Activated CD4-positive, alpha-beta T cell treated with anti-CD3 and anti-CD28 coated beads, Interleukin-2, amount 50 U/mL, for 24 hours (primary cell): ENCODE measurements at places on chromosomes 6 and 20.

DNA sequence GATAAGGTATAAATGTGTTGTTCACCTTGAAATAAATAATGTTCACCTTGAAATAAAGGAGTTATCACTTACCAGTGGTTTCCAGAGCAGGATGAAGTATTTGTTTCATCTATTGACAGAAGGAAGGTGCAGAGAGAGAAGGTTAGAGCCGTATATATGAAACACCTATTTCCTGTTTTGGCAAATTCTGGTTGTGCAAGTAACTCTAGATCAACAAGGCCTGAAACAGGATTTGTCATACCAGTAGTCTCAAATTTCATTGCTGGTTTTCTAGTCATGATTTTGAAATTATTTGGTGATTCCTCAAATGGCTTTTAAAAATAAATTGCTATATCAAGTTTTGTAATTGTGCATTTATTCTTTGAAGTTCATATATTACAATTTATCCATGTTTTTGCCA, at the start of gene CRISP3:
Gene CRISP3 (minus strand): TSS at position 130 of the 400 bp plus-strand sequence. CDS start 21 bp downstream, at position 109.
- no peak for DNase-seq

GRCh38 chr20:6767126-6767535, 355 bp upstream of the BMP2 start:
- DNase-seq, result no peak

DNA sequence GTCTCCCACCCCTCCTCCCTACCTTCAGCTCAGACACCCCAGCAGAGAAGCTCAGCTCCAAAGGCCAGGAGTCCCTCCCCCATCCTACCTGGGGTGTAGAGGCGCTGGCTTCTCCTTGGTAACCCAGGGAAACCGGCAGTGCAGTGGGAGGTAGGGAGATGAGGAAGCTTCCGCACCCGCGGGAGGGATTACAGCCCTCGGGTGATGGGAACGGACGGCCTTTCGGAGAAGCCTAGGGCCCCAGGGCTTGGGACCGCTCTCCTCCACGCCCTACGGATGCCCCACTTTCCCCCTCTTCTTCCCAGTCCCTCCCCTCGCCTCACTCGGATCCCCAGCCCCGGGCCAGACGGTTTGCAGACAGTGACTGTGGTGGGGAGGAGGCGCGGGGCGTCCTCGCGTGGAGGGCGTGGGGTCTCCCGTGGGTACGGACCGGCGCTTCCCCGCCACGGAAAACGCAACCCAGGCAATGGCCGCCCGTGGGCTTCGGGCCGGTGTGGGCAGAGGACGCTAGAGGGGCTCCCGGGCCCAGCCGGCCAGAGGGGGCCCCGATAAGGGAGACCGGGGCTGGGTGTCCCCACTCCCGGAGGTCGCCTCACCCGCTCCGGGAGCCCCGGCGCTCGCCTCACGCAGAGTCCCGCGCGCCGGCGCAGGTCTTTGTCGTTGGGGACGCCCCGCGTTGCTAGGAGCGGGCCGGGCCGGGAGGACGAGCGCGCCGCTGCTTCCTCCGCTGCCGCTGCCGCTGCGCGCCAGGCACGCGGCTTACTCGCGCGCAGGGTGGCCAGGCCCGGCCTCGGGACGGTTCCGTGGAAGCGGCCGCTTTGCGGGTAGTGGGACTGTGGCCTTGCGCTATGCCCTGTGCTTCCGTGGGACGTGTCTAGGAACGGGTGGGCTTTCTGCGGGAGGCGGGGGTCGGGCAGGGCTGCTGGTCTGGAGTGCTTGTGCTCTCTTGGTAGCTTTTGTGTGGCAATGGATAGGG, 15.8 kb downstream of the AARS2 start:
- peak; percentile 21 for DNase-seq

DNA sequence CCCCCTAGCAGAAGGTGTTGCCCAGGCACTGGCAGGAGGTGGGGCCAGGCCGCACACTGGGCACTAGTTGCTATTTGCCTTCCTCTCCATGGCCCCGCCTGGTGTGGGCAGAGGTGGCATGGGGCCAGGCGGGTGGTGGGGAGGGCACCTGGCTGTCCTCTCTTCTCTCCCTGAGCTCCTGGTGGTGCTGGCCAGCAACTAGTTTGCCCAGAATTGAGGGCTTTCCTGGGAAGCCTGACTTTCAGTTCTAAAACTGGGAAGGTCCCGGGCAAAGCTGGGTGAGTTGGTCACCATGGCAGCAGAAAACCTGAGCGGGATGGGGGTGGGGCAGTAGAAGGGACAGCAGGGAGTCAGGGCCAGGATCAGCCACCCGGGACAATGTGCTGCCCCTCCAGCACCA, 48.2 kb downstream of the RBM38 start:
- DNase-seq, result no peak

- DNase-seq, result no peak
These were observed 36.7 kb upstream of the CHD6 start for GRCh38 chr20:41654884-41655283.

DNA sequence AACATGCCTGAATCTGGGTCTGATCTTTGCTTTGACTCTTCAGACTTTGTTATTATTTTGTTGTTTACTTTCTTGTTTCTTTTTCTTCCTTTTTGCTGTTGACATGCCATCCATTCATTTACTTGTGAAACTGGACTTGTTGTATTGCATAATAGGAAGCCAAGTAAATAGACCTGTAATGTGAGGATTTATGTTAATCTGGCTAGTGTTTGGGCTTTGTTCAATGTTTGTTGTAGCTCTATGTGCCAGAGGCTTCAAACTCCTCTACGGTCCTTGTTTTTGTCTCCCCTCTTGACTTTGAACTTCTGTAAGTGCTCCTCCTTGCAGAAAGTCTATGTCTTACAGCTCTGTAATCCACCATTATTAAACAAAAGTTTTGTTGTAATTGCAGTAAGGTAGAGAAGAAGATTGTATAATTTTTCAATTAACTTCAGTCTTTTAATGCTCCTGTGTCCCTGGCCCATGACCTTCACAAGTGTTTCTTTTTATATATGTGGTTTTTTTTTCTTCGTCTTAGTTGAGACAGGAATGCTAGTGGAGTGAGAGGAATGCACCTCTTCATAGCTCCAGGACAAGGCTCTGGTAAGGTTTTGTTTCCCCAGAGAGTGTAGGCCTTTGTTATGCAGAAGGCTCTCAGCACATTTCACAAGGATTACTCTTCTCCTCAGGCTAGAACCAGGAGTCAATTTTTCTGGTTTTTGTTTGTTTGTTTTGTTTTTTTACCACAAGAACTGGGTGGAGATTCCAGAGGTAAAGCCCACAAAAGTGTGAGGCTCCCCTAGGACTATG, 1061.8 kb upstream of the CITED2 start:
- DNase-seq, result no peak

DNA sequence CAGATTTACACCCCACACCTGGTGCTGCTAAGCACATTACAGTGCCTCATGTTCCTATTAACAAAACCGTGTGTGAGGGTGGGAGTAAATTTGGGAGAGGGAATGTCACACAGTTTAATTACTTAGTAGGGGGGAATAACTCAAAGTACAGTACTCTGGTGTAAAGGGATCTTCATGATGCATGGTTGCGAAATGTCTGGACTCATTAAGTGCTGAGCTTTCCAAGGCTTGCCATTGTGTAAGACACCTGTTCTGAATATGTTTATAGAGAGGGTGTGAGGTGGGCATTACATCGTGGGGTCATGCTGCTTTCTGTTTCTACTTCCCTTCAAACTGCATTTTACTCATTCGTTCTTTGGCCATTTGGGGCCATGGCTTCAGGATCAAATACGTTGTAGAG, 181.2 kb downstream of the ADGRG6 start:
- no peak for DNase-seq

DNA sequence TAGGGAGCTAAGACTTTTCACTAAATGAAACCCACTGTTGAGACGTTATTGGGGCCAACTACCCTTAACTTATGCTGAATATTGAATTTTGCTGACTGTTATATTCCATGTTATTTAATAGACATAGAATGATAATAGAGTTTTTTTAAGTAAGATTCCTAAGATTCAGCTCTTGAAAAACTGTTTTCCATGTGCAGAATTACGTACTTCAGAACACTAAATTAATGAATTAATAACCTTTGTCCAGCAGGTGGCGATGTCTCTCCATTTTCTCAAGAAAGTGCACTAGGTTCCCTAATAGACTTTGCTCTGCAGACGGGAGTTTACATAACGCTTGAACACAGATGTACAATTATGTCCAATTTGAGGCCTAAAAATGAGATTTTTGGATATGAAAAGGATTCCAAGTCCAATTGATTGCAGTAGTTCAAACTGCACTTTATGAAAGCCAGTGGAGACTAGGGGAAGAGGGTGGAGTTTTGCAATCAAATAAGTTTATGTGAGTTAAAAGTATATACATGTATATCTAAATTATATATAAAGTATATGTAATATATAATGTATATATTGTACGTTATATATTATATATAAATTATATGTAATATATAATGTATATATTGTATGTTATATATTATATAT, 282.1 kb downstream of the UST start:
- DNase-seq, result peak; percentile 78

GRCh38 chr6:76639941-76640340, 567.5 kb upstream of the IMPG1 start:
- DNase-seq, result no peak

GRCh38 chr20:62342910-62343309, 24.2 kb downstream of the LAMA5 start:
- no peak for DNase-seq

DNA sequence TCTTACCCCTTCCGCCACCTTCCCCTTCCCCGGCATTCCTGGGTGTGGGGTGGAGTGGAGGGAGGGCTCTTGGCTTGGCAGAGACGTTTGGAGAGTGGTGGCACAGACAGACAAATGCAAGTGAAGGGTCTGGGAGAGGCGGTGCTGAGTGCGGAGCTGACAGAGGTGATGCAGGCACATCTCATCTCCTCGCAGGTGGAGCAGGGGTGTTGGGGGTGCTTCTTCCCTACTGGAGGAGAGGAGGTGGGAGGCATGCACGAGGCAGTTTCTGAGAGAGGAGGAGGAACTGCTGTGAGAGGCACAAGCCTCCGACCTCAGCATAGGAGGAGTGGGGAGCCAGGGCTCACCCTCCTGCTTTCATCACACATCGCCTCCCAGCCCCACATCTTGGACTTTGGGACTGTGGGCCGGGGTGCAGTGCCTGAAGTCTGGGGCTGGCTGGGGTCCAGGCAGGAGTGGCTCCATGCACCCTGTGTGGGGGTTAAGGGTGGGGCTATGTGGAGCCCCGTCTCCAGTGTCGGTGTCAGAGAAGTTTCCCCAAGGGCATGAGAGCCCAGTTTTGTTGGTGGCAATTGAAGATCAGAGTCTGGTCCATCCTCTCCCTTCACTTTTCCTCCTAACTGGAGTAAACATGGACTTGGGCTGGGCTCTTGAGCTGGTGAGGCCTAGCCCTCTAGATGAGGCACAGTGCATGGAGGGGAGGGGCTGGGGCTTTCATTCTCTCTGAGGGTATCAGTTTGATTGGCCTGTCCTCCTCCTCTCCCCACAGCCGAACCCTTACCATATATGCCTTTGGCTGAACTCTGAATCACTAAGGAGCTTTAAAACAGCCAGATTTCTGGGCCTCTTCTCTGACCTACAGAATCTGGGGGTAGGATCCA, 20.2 kb upstream of the SLC22A7 start:
- no peak for DNase-seq

- DNase-seq, result no peak
These were observed 105.2 kb downstream of the SMOC2 start for GRCh38 chr6:168546151-168546550.

DNA sequence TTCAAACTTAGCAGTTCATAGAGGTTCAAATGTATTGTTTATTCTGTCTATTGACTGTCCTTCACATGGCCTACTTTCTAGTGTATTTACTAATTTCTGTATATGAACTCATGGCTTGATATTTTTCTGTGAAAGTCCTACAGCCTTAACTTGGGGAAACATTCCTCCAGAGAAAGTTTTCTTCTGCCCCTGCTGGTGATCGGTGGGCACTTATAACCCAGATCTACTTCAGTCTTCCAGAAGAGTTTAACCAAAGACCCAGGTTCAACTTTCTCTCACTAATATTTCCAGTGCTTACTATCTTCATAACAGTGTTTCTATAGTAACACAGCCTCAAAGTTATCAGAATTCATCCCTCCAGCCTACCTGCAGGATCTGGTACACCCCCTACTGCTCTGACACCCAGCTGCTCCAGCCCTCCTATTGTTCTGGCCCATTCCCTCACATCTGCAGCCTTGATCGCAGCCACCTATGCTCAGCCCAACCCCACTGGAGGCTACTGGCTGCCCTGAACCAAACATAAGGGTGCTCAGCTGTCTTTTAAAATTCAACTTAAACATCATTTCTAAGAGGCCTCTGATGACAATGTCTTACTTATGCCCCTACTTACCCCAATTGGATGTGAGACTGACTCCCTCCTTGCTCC, 72.3 kb downstream of the TBX18 start:
- no peak for DNase-seq
